ENCODE measurements at places on chromosomes 6 and 20.

- peak; percentile 66 for DNase-seq
Observed at GRCh38 chr20:63172726-63173125, 43.2 kb downstream of the YTHDF1 start.

DNA sequence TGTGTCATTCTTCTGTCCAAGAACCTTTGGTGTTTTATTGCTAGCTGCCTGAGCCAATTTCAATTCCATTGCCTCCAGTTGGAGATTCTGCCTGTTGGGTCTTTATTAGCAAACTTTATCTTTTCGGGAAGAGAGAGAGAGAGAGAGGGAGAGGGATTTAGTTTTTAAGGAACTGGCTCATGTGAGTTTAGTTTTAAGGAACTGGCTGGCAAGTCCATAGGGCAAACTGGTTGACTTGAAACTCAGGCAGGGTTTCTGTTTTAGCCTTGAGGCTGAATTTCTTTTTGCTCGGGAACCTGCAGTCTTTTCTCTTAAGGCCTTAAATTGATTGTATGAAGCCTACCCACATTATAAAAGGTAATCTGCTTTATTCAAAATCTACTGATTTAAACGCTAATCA lies 23.0 kb downstream of the BCKDHB start:
- no peak for DNase-seq

DNA sequence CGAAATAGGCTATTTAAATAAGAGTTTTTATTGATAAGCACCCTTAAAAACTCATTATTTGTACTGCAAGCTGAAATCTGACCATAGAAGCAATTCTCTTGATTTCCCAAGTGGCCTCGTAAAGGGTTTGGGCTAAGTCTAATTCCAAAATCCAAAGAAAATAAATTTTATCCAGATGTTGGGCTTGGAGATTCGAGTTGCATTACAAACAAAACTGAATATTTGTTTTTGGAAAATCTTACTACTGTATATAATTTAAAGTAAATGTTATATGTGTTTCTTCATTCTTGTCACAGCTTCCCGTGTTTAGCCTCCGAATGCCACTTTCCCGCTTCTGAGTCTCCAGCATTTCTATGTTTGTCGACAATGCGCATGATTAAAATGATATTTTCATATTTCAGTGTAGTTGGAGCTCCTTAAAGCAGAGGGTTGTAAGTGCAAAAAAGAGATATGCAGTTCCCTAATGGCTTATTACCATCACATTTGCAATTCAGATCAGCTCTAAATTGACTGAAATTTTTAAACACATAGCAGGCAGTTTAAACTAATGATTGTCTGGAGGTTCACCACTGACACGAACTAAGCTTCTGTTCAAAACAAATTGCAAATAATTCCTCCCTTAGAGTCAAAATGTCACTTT lies 47.0 kb downstream of the PRL start:
- no peak for DNase-seq

DNA sequence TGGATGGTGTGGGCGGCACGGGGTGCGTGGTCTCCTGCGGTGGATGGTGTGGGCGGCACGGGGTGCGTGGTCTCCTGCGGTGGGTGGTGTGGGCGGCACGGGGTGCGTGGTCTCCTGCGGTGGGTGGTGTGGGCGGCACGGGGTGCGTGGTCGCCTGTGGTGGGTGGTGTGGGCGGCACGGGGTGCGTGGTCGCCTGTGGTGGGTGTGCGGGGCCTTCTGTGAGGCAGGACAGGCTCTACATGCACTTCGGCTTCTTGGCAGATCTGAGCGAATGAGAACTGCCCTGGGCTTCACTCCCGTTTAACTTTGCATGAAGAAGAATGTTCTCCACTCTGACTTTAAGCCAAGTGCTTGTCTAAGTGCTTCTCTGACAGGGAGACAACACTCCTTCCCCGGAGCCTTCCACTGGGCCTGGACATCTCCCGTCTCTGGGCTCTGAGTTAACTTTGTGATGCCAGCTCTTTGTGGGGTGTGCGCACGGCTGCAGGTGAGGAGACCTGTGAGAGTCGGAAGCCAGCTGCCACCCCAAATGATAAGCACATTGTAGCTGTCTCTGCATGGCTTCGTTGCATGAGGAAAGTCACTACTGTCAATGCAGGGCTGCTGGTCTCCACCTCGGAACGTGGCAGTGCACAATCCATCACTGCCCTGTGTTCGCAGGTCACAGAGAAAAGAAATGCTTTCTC lies 244.8 kb downstream of the DLL1 start:
- DNase-seq: no peak

DNA sequence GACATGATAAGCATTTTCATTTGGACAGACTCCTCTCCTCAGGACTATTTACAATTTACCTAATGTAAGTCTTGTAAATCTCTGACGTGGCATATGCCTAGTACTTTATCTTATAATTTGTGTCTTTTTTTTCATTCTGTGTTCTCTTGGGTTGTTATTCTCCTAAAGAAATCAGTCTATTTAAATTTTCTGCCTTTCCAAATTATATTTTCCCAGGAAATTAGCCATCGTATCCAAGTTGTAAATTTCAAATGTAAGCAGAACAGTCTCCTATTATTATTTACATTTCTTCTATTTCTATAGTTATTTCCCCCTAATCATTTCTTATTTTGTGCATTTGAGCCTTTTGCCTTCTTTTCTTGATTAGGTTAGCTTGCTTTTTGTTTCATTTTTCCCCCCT lies 17.5 kb upstream of the BCAS4 start:
- no peak for DNase-seq

DNA sequence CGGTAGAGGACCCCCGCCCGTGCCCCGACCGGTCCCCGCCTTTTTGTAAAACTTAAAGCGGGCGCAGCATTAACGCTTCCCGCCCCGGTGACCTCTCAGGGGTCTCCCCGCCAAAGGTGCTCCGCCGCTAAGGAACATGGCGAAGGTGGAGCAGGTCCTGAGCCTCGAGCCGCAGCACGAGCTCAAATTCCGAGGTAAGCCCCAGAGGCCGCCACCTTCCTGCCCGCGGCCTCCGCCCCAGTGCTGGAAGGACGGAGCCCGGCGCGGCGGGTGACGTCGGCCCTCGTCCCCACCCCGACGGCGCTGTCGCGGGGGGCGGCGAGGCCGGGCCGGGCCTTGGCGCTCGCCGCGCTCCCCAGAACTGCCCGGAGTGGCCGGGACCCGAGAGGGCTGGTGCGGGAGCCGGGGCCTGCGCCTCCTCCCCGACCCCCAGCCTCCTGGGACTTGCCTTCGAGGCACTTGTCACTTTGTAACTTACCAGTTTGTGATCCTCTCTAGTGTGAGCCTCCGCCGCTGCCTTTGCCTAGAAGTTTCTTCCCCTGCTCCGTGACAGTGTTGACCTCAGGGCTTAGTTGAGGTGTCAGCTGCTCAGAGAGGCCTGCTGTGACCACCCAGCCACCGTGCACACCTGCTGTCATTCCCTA lies 417 bp downstream of the VAPB start:
- DNase-seq: peak; percentile 45

GRCh38 chr6:43269273-43270007 lies 26.2 kb downstream of the TTBK1 start:
- no peak for DNase-seq

DNA sequence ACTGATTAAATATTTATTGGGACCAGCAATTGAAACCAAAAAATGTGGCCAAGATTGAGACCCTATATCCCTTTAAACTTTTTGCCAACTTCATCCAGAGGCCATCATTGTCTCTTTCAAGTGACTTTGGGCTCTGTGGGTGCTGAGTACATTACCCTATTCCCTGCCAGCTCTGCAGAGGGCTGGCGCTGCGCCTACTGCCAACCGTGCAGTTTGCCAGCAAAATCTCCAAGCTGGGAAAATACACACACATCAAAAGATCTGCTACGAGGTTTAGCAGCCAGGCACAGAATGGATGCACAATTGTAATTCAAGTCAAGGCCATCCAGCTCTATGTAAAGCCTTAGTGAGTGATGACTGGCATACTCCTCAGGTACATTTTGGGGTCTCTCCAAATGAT lies 125.0 kb downstream of the CBLN4 start:
- DNase-seq: no peak

DNA sequence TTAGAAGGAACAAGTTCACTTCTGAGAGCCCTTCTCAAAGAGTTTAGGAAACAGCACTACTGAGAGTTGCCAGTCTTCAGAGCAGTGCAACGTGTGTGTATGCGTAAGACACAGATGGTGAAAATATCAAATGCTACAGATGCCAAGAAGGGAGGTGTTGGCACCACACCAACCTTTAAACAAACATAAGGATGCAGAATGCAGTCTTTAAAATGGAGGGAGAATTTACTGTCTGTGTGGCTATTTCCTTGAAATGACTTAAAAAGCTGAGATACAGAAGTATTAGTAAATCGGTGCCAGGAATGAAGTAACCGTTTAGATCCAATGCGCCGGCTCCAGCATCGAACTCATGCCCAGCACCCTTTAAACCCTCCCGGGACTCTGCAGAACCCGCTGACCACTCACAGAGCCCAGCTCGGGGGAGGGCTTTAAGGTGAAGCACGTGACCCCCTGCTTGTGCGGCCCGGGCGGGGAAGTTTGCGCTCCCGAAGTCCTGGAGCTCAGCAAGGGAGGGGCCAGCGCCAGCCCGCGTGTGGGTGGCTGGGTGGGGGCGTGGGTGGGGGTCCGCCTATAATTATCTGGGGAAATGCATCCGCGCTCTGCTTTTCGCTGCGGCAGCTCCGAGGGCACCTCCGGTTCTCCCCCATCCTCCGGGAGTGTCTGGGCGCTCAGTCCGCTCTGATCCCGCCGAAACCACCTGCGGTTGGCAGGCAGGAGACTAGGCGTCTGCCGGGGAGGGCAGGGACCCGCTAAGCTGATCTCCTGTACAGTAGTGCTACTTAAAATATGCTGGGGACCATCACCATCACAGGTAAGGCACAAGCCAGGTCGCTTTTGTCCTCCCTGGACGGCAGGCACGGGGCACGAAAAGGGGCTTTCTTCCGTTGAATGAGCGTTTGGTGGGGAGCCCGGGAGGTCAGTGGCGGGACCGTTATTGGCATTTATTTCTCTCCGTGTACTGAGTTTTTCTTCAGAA lies 66.0 kb downstream of the ZBTB2 start:
- no peak for DNase-seq

DNA sequence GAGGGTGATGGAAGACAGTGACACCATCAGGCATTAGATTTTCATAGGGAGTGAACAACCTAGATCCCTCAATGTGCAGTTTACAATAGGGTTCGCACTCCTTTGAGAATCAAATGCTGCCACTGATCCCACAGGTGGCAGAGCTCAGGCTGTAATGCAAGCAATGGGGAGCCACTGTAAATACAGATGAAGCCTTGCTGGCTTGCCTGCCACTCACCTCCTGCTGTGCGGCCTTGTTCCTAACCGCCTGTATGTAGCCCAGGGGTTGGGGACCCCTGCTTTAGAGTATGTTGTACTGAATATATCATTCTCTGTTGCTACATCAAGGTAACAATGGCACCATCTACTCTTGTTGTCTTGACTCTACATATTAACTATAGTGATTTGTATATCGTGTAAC lies 37.1 kb downstream of the TPD52L1 start:
- no peak for DNase-seq

GRCh38 chr6:141077355-141078333 lies 1055.1 kb upstream of the GJE1 start:
- DNase-seq: peak; percentile 6

- peak; percentile 23 for DNase-seq
Observed at GRCh38 chr6:13431861-13432465, 55.4 kb downstream of the GFOD1 start.

DNA sequence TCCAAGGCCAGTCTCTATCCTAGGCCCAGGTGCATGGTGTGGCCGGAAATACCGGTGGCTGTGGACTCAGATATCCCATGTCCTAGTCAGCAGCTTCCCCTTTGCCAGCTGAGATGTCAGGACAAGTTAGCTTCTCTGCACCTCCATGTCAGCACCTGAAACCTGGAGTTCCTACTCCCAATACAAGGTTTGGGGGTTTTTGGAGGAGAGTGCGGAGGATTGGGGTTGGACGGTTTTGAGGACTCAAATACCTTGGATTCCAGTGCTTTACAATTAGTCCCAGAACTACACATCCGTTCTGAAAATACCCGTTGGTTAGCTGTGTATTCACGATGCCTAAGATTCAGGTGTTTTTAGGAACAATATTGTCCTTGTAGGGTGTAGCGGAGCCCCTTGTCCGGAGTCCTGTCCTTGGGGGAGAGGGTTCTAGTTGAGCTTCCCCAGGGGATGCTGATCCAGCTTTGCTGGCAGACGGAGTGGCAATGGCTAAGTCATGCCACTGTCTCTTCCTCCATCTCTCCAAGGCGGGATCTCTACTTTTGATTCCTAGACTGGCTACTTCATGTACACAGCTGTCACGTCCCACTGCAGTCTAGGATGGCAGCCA lies 45.0 kb downstream of the ADNP start:
- DNase-seq: no peak

DNA sequence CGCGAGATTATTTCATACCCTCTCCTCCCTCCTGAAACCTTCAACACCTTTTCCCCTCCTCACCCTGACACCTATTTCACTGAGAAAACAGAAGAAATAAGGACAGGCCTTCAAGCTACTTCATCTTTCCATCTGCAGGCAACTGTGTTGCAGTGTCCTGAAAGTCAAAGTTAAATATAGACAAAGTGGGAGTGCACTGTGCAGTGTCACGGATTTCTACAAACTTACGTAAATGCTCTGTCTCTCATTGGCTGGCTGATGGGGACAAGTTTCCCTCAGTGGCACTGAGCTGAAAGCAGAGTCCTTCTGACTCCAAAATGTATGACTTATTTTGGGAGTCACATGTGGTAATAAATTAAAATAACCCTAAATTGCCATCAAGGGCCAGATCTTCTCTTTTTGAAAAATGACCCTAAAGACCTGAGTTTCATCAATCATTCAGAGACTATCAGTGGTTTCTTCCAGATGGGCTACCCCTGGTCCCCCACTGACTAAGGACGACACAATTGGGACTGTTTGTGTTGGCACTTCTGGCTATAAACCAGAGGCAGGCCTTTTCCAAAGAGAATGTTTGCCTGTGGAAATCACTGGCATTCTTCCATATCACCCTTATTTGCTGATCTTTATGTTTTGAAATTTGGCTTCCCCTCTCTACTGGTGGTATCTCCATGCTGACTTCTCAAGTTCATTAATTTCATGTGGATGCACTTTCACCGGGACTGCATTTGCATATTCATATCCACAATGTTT lies 21.6 kb downstream of the ALDH8A1 start:
- DNase-seq: no peak
